Activated T-cell treated with anti-CD3 and anti-CD28 coated beads, Interleukin-2, amount 50 U/mL, for 1 hour (primary cell): ENCODE measurements at places on chromosomes 16 and 17.

- DNase-seq: no peak
Measured at GRCh38 chr17:40490289-40490853, 11.1 kb downstream of the TNS4 start.

- no peak for DNase-seq
Measured at GRCh38 chr17:21357281-21357680, 18.9 kb upstream of the KCNJ12 start.

- no peak for DNase-seq
Measured at GRCh38 chr16:55471448-55472097, 7.4 kb upstream of the MMP2 start.

- DNase-seq: no peak
Measured at GRCh38 chr17:64152428-64153125, 22.6 kb upstream of the ERN1 start.

- peak; percentile 42 for DNase-seq
Measured at GRCh38 chr16:3170440-3171180, 17.4 kb upstream of the OR1F1 start.

DNA sequence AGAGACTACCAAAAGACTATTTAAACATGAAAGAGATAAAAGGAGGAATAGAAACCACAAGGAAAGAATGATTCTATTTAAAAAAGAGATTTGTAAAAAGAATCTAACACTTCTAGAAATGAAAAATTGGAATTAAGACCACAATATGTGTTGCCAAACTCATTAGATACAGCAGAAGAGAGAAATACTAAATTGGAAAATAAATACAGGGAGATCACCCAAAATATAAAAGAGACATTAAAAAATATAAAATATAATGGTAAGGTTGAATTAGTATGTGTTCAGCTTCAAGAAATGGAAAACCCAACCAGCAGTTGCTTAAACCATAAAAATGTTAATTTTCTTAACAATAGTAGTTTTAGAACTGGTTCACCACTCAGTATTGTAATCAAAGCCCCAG lies 160.4 kb downstream of the LGALS9B start:
- DNase-seq: no peak

DNA sequence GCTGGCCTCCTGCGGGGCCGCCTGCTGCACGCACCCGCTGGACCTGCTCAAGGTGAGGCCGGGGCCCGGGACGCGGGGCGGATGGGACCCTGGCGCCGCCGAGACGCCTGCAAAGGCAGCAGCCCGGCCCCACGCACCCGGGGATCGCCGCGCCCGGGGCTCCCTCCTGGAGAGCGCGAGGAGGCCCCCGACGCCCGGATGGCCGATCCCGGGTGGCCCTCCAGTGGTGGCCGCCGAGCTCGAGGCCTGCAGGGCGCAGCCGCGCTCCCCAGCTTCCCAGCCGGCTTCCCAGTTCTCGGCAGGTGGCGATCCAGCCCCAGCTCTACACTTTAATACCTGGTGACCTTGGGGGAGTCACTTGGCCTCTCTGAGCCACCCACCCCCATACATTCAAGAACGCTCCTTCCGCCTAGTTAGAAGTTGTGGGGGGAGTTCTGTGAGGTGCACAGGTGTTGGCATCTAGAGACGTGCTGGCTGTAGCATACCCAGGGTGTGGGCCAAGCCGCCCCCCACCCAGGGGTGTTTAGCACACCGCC lies 452 bp downstream of the SLC25A10 start:
- no peak for DNase-seq

DNA sequence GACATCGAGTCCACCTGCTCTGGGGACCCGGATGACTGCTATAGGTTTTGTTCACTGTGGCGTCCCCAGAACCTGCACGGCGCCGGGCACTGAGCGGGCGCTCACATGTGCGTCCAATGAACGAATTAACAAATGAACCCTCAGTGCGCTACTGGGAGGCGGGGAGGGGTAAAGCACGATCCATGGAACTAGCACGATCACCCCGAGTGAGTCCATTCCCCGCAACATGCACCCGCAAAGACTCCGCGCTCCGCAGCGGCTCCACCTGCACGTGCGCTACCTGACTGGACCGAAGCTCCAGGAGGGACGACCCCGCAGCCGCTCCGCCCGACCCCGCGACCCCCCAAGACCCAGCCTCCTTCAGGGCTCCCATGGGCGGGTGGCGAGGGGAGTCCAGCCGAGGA lies 491 bp downstream of the TRAP1 start:
- DNase-seq: no peak

DNA sequence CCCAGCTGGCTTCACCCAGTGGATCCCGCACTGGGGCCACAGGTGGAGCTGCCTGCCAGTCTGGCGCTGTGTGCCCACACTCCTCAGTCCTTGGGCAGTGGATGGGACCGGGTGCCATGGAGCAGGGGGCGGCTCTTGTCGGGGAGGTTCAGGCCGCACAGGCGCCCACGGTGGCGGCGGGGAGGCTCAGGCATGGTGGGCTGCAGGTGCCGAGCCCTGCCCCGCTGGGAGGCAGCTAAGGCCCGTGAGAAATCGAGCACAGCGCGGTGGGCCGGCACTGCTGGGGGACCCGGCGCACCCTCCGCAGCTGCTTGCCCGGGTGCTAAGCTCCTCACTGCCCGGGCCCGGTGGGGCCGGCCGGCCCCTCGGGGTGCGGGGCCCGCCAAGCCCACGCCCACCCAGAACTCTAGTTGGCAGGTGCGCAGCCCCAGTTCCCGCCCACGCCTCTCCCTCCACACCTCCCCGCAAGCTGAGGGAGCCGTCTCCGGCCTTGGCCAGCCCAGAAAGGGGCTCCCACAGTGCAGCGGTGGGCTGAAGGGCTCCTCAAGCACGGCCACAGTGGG lies 26.6 kb downstream of the CCDC42 start:
- DNase-seq: no peak

GRCh38 chr17:61806081-61806828 lies 57.1 kb downstream of the BRIP1 start:
- DNase-seq: no peak
